ENCODE measurements at places on chromosomes 7 and 10. TPM values are rescaled to one million over a fixed set of nuclear protein-coding genes. Genes with fewer than 3 reads are reported as not detected.

NAPEPLD gene
- 4.4 TPM for total RNA-seq

NUPR2 gene
- not detected for total RNA-seq

- H3K27ac ChIP-seq: peak overlapping the region; percentile 99
- H3K36me3 ChIP-seq: no peaks in the 10 kb centered on the region
- H3K27me3 ChIP-seq: no peaks in the 10 kb centered on the region
- peak; percentile 86 for DNase-seq
These were observed 455.7 kb upstream of the KLF6 start for GRCh38 chr10:4240608-4241197.

AP4M1 gene
- 13.7 TPM for total RNA-seq

GRCh38 chr7:2497500-2498336 is 21.5 kb upstream of the GRIFIN start:
- no peaks in the 10 kb centered on the region for H3K27me3 ChIP-seq
- no peaks in the 10 kb centered on the region for H3K36me3 ChIP-seq
- DNase-seq: no peak
- no peak overlapping the region for H3K27ac ChIP-seq
- 0 out of 2 replicates have a peak, but pooled peaks cover 6% of the 10 kb centered on the region for H3K4me1 ChIP-seq
- H3K4me3 ChIP-seq: no peak overlapping the region

DNA sequence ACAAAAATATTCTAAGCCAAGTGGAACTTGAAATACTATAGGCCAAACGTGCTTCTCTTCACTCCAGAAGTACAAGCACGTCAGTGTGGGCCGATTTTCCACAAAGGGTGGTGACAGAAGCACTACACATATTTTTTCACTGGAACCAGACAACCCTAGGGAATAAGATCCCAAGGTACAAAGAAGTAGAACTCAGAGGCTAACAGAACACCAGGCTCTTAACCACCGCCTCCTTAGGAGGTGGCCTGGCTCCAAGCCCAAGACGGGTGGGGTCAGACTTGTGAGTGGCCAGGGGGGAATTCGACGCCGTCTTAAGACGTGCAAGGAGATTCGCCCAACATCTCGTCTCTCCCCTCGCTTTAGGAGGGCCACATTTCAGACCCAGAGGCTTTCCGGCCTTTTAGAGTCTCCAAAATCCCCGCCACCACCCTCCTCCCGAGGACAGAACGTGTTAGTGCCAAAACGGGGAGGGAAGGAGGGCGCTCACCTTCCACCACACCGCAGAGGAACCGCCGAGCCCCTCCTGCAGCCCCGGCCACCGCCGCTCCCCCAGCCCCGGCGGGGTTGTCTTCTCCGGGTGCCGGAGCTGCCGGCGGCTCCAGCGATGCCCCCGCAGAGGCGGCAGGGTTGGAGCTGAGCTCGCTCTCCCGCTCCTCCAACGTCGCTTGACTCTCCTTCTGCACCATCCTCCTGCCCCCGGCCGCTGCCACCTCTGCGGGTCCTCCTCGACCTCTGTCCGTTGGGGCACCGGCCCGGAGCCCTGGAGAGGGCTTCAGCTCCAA is 716 bp downstream of the OGA start:
- DNase-seq: peak; percentile 97

RGS10 gene
- 27.8 TPM for total RNA-seq

DNA sequence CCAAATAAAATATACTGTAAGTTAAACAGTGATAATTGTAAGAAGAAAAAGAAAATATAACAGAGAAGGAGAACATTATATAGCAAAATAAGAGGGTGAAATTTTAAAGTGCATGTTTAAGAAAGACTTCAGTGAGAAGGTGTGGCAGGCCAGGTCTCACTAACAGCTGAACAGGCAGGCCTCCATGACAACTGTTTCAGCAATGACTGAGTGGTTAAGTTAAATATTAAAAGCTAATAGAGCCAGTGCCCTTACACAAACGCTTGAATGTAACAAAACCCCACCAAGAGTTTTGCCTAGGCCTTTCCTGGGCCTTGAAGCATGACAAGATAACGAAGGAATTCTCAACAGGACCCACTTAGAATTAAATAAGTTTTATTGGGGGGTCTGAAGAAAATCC is 32.6 kb downstream of the CFAP43 start:
- no peaks in the 10 kb centered on the region for H3K4me1 ChIP-seq
- peaks cover 10% of the 10 kb centered on the region for H3K27me3 ChIP-seq
- no peak overlapping the region for H3K4me3 ChIP-seq
- H3K27ac ChIP-seq: no peak overlapping the region
- no peak for DNase-seq

SUN3 gene
- total RNA-seq: not detected

DNA sequence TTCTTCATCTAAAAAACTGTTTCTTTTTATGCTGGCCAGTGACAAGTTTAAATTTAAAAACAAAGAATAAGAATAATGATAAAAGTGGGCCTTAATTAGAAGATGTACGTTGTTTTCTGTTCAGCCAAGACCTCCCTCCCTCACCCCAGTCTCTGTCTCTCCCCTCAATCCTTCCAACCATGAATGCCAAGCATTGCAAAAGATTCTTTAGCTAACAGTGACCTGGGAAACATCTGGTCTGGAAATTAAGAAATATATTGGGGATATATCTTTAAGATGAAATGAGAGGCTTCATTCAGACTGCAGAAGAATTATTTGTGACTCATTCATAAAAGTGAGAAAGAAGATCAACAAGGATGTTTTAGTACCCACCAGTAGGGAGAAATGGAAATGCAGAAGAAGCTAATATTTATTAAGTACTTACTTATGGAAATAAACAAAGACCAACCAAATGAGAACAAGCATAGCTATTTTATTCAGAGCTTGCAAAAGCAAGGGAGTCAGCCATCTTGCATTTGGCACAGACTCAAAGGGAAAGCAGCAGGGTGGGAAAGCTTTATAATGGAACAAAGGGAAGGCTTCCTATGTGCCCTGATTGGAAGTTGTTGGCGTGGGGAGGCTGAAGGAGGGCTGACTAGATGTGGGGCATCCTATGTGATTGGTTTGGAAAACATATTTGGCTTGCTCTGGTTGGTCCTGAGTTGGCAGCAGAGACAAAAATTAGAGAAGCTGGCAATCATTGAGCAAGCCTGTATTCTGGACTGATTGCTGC is 595.4 kb upstream of the GHITM start:
- H3K36me3 ChIP-seq: no peaks in the 10 kb centered on the region
- H3K27me3 ChIP-seq: no peaks in the 10 kb centered on the region
- no peak overlapping the region for H3K27ac ChIP-seq
- no peaks in the 10 kb centered on the region for H3K4me1 ChIP-seq

All from GM23248 (cell line).